CD4-positive, alpha-beta T cell treated with Interferon alpha-2 for 1 hour (primary cell): ENCODE measurements at places on chromosomes 12 and 14.

DNA sequence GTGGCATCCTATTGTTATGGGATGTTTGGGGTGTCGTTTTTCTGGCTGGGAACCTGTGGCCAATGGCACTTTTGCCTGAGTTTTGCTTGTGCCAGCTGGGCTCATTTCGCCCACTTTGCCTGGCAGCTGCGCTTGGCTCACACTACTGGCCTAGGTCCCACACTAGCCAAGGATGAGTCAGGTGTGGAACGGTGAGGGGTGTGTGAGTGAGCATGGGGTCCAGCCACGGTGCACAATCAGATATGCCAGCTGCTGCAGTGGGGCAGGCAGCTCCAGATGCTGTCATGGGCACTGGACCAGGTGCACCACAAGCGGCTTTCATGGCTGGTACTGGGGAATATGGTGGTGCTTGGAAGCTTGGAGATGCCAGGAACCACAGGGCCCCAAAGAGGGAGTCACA is 21.5 kb downstream of the TRHDE start:
- DNase-seq = no peak

DNA sequence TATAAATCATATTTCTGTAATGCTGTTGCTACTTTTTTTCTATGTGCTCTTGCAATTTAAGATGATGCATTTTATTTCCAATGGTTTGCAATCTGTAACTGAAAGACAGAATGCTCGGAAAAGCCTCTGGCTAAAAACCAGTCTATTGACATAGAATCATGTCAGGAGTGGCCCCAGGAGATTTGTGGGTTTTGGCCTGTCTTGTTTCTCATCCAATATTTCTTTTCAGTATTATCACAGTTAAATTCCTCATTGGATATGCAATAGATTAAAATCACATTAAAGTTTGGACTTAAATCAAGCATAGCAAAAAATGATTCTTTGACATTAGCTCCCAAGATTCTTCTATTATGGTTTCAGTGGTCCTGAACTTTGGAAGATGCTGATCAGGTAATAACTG is 19.1 kb upstream of the SLC38A2 start:
- DNase-seq = no peak

GRCh38 chr12:6684609-6685008 is 4.6 kb downstream of the ZNF384 start:
- peak; percentile 40 for DNase-seq

DNA sequence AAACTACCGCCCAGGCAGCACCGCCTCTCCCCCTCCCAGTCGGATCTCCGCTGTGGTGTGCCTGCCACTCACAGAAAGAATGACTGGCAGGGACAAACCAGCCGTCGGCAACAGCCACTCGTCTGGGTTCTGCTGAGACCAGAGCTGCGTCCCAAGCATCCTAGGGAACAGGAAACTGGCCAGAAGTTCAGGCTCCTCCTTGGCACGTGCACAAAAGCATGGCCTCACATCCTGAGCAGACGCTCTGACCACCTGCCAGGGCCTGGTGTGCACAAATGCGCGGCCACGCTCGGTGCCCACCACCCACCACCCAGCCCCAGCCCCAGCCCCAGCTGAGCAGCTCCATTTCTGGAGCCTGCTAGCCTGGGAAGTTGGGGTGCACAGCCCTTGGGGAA is 214.8 kb downstream of the DPF3 start:
- DNase-seq = no peak

- peak; percentile 94 for DNase-seq
Measured at GRCh38 chr12:31896514-31897039, 62.6 kb upstream of the RESF1 start.

GRCh38 chr14:94390372-94391086 is 2.1 kb upstream of the SERPINA1 start:
- DNase-seq = no peak
